CD8-positive, alpha-beta T cell (primary cell): ENCODE measurements at places on chromosomes 3 and 15. TPM values are rescaled to one million over a fixed set of nuclear protein-coding genes. Genes with fewer than 3 reads are reported as not detected.

SCAANT1 gene
- not detected for total RNA-seq

XCR1 gene
- not detected for total RNA-seq

EPHA3 gene
- not detected for total RNA-seq

CFAP161 gene
- not detected for total RNA-seq

ARL6IP5 gene
- 52.9 TPM for total RNA-seq

HIGD2B gene
- not detected for total RNA-seq

ASTE1 gene
- 25.9 TPM for total RNA-seq

NR2F2 gene
- total RNA-seq: not detected

AVEN gene
- 4.8 TPM for total RNA-seq

XIRP1 gene
- not detected for total RNA-seq

ADAMTS17 gene
- total RNA-seq: 15.3 TPM

COPG1 gene
- total RNA-seq: 77.0 TPM

CSPG5 gene
- total RNA-seq: 0.22 TPM

CNTN3 gene
- total RNA-seq: not detected

SLC15A2 gene
- 1.5 TPM for total RNA-seq

KAT2B gene
- total RNA-seq: 37.9 TPM

UBAP1L gene
- total RNA-seq: 5.9 TPM

PLCH1 gene
- not detected for total RNA-seq
